ENCODE measurements at places on chromosomes 4 and X.

- DNase-seq: no peak
These were observed 121.2 kb downstream of the AFAP1 start for GRCh38 chr4:7818399-7818911.

DNA sequence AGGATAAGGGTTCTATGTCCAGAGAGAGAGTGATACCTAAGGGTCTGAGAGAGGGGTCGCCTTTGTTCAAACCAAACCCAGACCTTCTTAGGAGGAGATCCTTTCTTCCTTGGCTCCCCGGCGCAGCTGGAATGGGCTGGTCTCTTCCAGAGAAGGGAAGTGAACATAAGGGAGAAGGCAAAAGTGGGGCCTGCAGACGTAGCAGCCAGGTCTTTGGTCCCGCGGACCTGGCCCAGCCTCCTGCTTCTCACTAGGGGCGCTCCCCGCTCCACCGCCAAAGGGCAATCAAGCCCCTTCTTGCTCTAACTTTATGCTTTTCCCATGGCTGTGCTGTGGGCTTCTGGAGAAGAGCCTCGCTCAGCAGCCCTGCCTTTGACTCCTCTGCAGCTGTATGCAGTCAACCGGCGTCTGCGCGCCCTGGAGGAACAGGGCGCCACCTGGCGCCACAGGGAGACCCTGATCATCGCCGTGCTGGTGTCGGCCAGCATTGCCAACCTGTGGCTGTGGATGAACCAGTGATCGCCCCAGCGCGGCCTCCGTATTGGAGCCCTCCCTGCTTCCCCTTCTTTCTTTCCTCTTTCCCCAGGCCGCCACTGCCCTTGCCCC is 6.5 kb downstream of the FATE1 start:
- no peak for DNase-seq

DNA sequence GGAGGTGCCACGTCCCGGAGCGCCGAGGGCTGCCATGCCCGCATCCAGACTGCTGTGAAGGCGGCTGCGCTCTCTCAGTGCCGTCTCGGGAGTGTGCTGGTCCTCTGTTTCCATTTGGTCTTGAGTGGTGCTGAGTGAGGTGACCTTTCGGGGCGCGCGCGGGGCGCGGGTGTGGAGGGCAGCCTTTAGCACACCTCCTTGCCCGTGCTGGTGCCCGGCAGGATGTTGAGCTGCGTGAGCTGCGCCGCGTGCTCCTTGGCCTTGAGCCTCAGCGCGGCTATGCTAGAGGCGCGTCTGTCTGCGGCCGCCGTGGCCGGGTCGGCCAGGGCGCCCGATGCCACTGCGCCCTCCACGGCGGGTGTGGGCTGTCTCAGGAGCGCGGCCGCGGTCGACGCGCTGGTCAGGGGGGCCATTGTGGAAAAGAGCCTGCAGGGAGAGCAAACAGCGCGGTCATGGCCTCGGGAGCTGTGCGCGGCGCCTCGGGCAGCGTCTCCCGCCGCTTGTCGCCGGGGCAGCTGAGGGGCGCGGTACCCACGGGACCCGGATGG is 11.2 kb downstream of the ARX start:
- DNase-seq: no peak

DNA sequence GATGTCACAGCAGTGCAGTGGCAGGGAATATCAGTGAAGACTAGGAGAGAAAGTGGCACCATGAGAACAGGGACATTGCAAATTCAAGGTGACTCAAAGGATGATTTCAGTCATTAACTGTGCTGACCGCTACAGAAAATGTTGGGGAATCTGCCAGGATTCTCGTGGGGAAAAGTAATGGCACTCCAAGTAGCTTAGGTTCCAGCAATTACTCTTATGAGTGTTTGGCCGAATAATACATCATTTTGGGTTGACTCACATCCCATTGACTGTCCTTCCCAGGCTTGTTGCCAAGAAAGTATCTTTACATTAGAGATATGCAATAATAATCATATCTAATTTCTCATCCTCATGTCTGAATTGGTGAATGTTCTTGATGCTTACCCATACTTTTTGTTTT is 1411.1 kb upstream of the PCDH7 start:
- DNase-seq: no peak

DNA sequence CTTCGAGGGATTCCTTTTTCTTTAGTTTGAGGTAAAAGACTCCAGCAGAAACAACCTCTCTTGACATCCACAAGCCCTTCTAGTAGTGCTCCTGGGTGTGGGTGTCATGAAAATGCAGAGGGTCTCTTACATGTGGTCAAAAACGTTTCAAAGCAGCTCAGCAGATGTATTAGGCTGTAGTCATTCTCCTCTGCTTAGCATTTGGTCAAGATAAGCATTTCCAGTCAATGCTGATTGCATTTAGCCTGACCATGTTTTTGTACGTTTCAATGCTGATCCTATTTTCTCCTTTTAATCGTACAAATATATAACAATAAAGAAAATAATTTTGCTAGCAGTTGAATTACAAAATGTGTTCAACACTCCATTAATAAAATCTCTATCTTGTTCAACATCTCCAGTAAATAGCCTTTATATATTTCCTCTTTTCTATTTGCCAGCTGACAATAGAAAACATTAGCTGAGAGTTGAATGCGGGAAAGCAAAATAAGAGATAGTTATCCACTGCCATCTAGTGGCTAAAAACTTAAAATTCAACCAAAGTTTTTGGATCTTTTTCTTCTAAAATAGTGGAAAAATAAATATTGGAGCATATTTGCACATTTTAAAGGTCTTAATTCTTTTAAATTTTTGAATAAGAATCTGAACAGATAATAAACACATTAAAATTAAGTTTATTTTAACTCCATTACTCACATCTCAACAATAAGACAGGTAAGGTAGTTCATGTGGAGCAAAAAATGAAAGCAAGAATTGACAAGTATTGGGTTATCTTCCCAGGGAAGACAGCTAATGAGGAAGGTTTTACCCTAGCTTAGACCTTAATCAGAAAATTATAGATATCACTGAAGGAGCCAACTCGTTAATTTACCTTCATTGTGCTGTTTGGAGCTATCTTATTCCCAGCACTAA is 15.2 kb upstream of the PACRGL start:
- DNase-seq: no peak

GRCh38 chrX:118062817-118063615 is 53.6 kb downstream of the KLHL13 start:
- no peak for DNase-seq

GRCh38 chr4:78704981-78705683 is 71.0 kb upstream of the BMP2K start:
- DNase-seq: no peak

DNA sequence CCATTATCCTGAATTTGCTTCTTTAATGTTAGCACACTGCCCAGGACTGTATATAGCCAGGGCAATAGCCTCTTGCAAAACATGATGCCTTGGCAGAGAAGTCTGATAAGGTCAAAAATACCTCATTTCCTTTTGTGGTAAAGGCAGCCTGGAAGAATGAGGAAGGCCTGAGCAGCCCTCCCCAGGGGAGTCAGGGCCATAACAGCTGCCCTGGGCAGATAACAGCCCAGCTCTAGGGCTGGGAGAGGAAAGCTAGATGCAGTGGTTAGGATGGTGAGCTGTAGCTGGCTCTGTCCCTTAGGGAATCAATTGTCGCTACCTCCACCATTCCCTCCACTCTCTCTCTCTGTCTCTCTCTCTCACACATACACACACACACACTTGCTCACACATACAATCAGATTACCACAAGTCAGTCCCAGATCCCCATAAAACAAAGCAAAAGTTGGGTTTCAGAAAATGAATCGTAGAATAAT is 29.2 kb downstream of the EFHC2 start:
- no peak for DNase-seq

- DNase-seq: no peak
These were observed 1.8 kb downstream of the TTC29 start for GRCh38 chr4:146943691-146944375.

DNA sequence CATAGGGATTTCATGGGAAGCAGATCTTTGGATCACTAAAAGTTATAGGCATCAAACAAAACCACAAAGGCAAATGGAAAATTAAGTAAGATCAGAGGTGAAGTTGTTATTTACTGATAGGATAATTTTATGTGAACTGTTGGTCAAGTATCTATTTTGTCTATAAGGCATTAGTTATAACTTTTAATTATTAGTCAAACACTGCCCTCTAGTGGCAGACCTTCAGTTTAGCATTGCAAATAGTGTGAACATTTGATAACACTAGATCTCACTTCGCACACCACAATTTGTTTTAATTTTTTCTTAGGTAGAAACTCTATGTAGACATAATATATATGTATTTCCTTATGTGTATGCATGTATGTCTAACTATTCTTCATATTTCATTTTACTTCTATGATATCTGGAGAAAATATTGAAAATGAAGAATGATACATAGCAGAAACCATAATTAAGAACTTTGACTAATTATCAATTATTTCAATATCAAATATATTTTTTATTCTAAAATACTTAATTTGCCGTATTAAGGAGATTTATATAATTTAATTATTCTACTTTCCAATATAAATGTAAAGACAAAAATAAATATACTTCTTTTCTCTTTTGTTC is 214.5 kb upstream of the TACR3 start:
- DNase-seq: peak; percentile 14

Data from left renal pelvis (tissue), 4 donors.